ENCODE measurements at places on chromosomes 12 and 14. TPM values are rescaled to one million over a fixed set of nuclear protein-coding genes. Genes with fewer than 3 reads are reported as not detected.

GRCh38 chr14:87034680-87035079, 958.3 kb downstream of the GALC start:
- no peak for ATAC-seq

STYX gene
- 14.0 TPM for total RNA-seq

DNA sequence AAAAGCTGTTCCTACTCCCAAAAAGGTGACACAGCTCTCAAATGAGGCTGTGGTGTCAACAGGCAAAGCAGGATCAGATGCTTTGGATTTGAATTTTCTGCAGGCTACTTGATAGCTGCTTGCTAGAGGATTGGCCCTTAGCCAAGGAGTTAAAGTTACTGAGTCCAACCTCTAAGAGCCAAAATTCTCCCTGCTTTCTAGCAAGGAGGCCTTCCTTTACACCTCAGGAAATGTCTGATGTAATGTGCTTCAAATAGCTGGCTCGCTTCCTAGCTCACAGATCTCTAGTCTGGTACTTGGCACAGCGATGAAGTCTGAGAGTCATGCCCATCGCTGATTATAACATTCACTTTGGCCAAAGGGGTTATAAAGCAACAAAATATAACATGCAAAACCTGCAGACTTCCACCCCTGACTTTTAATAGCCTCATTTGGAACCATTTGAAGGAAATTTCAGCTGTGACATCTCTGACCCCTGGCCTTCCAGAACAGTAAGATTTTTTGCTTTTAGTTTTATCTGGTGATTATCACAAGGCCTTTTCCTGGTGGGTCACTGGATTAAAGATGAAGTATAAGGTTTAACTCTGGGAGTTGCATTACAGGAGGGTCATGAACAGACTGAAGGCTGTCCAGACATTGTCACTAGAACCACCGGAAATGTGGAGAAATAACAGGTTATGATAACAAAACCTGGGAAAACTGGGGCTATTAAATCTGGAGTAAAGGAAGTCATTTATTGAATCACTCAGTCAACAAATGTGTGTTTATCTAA, 189.7 kb downstream of the EPS8 start:
- no peak for ATAC-seq

ATL1 gene
- total RNA-seq, result 1.8 TPM

DNA sequence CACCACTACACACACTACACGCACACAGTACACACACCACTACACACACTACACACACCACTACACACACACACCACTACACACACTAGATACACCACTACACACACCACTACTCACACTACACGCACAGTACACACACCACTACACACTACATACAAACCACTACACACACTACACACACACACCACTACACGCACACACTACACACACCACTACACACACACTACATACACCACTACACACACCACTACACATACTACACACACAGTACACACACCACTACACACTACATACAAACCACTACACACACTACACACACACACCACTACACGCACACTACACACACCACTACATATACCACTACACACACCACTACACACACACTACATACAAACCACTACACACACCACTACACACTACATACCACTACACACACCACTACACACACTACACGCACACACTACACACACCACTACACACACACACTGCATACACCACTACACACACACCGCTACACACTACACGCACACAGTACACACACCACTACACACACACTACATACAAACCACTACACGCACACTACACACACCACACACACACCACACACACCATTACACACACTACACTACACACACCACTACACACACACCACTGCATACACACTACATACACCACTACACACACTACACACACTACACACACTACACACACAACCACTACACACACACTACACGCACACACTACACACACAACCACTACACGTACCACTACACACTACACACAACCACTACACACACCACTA, 11.7 kb downstream of the NOC4L start:
- no peak for ATAC-seq

GRCh38 chr12:116070444-116070843, 207.0 kb downstream of the MED13L start:
- no peak for ATAC-seq

Data from activated T-helper 17 cell treated with anti-CD3 and anti-CD28 coated beads, Interleukin-2, amount 50 U/mL, for 72 hours (primary cell).